ENCODE measurements at places on chromosomes 13 and 19. TPM values are rescaled to one million over a fixed set of nuclear protein-coding genes. Genes with fewer than 3 reads are reported as not detected.

- no peak for DNase-seq
Measured at GRCh38 chr19:39937787-39938186, 3.4 kb upstream of the FCGBP start.

- peak; percentile 81 for DNase-seq
Measured at GRCh38 chr19:2461751-2462634, 5.2 kb upstream of the LMNB2 start.

AXL gene
- total RNA-seq, result 0.55 TPM

OR10H1 gene
- not detected for total RNA-seq

DNA sequence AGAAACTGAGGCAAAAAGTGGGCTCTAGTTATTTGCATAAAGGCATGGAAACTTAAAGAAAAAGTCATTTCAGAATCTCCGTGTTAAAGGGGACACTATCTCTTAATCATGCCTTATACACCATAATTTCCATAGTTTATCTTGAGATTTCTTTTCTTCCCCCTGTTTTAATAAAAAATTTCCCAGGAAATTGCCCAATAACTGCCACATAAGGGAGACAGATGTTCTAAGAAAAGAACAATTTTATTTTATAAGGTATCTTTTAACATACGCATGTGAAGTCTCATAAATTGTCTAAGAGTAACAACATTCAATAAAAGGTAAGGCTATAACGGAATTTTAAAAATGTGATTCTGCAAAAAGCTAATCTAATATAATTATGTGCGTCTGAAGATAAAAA is 371.3 kb downstream of the IRS2 start:
- no peak for DNase-seq

GRCh38 chr13:106593132-106593531 is 25.2 kb upstream of the ARGLU1 start:
- DNase-seq, result no peak

DNA sequence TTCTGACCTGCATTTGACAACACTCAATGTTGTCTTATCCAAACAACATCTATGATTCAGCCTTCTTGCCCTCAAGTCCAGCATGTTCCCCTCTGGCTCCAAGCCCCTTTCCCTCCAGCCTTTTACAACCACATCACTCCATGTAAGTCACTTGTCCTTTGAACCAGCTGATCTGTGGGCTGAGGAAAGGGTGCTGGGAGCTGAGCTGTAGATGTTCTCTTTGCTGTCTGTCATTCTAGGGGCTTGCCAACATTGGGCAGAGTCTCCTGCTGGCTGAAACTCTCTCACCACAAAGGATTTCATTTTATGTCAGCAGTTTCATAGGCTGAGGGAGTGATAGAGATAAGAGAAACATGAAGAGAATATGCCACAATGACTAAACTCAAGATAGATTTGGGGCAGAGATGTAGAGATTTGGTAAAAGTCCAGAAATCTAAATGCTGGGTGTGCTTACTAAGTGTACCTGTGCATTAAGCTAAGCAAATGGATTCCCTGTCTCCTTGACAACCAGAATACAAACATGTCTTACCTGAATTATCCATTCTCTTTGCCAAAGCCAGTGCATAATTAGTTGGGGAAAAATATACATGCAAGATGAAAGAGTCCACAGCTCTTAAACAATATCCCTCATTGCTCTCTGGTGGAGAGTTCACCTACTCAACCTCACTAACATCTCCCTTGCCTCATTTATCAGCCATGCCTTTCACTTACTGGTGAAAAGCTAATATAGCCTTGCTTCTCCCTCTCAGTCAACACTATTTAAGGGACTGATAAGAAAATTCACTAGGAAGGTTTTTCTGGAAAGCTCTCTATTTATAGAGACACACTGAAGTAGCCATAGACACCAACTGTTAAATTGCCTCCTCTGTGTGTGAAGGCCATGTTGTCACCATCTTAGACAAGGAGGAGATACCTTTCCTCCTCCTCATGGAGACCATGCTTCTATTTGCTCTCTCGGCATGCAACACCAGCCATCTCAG is 175.5 kb upstream of the SERP2 start:
- DNase-seq, result peak; percentile 43

DNA sequence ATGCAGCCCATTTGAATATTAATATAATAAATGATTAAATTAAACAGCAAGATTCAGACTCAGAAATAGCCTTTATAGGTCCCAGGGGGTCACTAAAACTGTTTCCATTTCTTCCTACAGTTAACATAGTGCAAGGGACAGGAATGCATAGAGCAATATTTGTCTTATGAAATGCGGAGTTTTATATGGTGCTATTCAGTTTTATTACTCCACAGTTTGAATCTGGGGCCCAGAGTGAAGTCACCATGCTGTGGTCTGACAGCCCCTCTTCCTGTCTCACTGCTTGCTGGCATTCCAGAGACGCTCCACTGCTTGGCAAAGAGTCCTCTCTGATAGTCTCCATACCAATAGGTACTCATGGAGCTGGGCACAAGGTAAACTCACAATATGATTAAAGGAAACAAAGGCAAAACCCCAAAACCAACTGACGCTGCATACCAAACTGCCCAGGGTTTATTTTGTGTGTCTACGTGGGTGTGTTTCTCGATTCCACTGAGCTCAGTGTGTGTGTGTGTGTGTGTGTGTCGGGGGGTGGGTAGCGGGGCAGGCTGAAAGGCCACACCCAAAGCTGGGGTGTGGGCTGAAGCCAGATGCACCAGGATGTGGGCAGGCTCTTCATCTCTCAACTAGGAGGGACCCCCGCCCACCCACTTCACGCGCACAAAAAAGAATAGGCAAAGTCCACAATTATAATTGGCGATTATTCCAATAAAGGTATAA is 277.9 kb downstream of the TSHZ3 start:
- no peak for DNase-seq

GRCh38 chr13:94305934-94306333 is 173.5 kb downstream of the DCT start:
- DNase-seq, result no peak

TNNT1 gene
- 0.68 TPM for total RNA-seq

DNA sequence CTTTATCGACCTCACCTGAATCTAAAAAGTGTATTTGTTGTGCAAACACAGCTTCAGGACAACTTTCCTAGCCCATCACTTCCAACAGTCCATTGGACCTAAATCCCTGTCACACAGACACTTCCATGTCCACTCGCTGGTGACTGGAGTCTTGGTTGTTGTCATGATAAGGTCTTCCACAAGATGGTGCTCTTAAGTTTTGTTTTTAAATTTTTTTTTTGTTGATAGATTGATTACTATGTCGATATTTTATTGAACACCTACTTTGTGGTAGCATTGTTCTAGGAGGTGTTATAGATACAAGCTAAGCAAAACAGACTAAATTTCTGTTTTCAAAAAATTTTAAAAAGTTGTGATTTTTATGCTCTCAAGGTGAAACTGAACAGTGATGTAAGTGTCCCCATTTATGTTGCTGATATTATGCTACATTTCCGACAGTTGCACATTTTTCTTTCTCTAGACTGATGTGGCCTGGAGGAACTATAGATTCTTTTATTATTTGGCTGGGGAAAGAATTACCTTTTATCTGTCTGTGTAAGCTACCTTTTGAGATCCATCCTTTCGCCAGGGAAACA is 8.1 kb upstream of the ERICH6B start:
- no peak for DNase-seq

DNA sequence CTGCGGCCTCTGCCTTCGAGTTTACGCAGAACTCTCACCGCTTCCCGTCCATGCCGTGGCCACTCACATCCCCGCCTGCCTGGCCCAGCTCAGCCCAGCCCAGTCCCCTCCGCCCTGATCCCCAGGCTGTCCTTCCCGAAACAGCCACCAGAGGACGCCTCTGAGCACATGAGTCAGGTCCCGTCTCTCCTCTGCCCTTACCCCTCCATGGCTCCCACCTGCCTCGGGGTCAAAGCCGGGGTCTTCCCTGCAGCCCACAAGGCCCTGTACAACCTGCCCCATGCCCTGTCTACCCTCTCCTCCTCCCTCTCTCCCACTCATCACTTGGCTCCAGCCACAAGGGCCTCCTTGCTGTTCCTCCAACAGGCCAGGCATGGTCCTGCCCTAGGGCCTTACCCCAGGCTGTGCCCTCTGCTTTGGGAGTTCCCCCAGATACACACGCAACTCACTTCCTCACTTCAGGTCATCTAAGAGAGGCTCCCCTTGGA is 8.1 kb upstream of the SEMA6B start:
- DNase-seq, result peak; percentile 67

DNA sequence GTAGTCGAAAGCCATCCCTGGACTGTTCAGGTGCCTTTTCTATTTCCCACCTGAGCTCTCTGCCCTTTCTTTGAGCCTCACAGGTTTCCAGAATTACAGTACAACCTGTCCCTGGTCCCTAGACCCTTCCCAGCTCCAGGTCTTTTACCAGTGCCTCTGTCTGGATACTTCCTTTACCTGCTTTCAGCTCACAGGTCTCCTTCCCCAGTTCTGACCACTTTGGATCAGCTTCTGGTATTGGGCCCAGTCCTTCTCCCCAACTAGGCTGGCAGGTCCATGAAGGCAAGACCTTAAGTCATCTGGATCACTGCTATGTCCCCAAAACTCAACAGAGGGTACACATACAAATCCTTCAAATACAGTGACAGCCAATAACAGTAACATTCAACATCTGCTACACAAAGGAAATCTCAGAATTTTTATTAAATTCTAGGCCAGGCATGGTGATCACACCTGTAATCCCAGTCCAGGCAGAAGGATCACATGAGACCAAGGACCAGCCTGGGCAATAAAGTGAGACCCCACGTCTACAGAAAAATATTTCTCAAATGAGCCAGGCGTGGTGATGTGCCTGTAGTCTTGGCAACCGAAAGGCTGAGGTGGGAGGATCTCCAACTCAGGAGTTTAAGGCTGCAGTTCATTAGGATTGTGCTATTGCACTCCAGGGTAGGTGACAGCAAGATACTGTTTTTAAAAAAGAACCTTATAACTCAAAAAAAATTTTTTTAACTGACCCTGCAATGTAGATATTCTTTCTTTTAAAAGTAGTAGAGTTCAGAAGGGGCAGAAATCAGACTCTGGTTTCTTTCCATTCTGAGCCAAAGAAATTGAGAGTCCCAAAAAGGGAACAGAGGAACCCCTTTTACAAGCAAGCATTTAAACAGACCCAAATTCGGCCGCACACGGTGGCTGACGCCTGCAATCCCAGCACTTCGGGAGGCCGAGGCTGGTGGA is 1.3 kb downstream of the RPS16 start:
- no peak for DNase-seq

GRCh38 chr13:53032849-53033248 is 4.2 kb downstream of the OLFM4 start:
- DNase-seq, result no peak

GRCh38 chr19:43286096-43286495 is 16.8 kb upstream of the PSG9 start:
- no peak for DNase-seq

PDX1 gene
- not detected for total RNA-seq

GRCh38 chr13:27242702-27243101 is 8.7 kb upstream of the RPL21 start:
- DNase-seq, result no peak

FCHO1 gene
- 64.8 TPM for total RNA-seq

TIMM50 gene
- 44.8 TPM for total RNA-seq

DNA sequence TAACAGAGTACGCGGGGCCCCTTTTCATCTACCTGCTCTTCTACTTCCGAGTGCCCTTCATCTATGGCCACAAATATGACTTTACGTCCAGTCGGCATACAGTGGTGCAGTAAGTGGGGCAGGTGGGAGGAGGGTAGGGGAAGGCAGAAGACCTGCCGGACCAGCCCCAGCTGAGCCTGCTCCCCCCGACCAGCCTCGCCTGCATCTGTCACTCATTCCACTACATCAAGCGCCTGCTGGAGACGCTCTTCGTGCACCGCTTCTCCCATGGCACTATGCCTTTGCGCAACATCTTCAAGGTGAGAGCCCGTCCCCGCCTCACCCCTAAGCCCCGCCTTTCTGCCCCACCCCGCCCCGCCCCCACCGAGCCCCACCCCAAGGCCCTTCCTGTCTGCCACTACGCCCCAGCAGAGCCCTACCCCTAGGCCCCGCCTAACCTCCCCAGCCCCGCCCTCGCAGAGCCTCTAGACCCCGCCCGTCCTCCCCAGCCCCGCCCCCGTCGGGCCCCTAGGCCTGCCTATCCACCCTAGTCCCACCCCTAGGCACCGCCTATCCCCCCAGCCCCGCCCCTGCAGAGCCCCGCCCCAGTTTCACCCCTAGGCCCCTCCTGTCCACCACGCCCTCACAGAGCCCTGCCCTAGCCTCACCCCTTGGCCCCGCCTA is 7.7 kb downstream of the NDUFB7 start:
- DNase-seq, result peak; percentile 61

- DNase-seq, result no peak
Measured at GRCh38 chr13:38002606-38003005, 133.0 kb upstream of the TRPC4 start.

- no peak for DNase-seq
Measured at GRCh38 chr13:107548338-107548737, 667.0 kb downstream of the LIG4 start.

DNA sequence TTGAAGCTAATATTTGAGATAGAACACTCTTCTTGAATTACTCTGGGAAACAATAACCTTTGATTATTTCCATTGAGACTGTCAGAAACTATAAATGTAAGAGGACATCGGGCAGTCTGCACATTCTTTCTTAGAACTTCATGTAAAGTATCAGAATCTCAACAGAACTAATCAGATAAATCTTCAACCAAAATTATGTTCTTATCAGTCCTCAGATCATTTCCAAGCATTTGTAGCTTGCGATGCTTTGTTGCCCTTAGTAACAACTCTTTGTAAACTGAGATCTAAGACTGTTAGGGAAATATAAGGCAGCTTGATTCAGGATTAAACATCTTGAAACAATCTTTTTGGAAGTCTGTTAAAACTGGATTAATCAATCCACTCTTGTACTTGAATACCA is 70.3 kb downstream of the FNDC3A start:
- no peak for DNase-seq

- no peak for DNase-seq
Measured at GRCh38 chr13:38399535-38399934, 49.9 kb downstream of the UFM1 start.

- DNase-seq, result no peak
Measured at GRCh38 chr13:40996426-40997092, 22.6 kb downstream of the ELF1 start.

IFI30 gene
- 55.6 TPM for total RNA-seq

HCST gene
- total RNA-seq, result 204 TPM

- DNase-seq, result peak; percentile 77
Measured at GRCh38 chr19:35468637-35469036, 20.6 kb downstream of the FFAR2 start.
